ENCODE measurements at places on chromosomes 12 and 14.

DNA sequence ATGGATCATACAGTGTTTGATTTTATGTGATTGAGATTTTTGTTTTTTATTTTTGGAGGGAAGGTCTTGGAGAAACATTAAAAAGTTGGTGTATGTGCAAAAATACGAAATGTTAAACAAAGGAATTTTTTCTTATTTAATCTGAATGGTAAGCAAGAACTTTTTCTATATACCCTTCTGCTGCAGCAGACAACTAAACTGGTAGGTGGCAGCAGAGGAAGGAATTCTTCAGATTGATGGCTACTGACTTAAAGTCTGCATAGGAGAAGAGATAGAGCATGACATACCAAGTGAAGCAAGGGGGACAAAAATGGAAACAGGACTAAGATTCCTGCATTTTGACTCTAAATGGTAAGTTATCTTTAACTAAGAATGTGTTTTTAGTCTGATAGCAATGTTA lies 42.0 kb upstream of the A2ML1 start:
- no peak for DNase-seq

DNA sequence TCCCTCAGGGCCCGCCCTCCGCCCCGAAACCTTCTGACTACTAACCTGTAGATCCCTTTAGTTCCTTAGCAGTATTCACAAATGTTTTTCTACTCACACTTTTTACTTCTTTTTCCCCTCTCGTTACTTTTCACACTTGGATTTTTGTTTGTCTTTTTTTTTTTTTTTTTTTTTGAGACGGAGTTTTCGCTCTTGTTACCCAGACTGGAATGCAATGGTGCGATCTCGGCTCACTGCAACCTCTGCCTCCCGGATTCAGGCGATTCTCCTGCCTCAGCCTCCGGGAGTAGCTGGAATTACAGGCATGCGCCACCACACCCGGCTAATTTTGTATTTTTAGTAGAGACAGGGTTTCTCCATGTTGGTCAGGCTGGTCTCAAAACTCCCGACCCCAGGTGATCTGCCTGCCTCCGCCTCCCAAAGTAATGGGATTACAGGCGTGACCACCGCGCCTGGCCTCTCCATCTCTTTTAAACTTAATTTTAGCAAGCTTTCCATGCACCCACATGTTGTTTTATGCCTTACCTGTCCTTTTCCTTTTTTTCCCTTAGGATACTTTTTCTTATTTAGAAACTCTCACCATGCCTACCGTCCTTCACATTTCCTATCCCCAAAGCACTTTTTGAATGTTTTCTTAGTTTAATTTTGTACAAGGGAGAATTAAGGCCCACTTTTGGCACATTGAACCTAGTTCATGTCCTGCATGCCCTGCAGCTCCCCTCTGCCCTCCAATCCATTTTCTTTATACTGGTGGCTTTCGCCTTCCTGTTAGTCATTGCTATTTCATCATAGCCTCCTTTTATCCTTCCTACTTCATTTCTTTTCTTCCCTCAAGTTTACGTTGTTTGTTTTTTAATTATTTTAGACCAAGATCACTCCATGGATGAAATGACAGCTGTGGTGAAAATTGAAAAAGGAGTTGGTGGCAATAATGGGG lies 1.1 kb downstream of the SP1 start:
- no peak for DNase-seq

GRCh38 chr12:1580526-1580925 lies 13.9 kb downstream of the FBXL14 start:
- DNase-seq: no peak

DNA sequence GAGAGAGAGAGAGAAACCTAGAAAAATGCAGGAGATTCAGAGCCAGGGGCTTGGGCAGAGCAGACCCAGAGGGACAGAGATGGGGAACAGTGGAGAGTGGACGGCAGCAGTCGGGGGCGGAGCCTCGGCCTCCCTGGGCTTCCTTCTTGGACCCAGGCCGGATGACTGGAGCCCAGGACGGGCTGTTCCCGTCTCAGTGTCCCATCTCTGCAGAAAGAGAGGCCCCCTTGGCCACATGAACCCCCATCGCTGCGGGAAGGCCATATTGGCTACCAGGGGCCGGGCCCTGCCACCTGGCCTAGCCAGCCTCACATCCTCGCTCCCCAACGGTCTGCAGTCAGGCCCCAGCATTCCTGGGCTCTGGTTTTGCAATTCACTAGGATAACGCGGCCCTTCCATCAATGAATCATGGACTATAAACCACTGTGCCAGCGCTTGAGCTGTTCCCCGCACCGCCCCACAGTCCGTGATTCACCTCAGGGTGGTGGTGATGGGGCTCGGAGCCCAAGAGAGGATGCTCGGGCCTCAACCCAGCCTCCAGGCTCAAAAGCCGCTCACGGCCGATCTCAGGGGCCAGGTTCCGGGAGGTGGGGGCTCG lies 116.5 kb downstream of the RFLNA start:
- DNase-seq: no peak

- no peak for DNase-seq
Observed at GRCh38 chr12:30687265-30687986, 8.2 kb downstream of the IPO8 start.

- no peak for DNase-seq
Observed at GRCh38 chr12:69961246-69961645, 136.2 kb downstream of the MYRFL start.

- no peak for DNase-seq
Observed at GRCh38 chr12:4626543-4626942, 22.3 kb downstream of the AKAP3 start.

- no peak for DNase-seq
Observed at GRCh38 chr14:67820428-67820971, 921 bp downstream of the RAD51B start.

DNA sequence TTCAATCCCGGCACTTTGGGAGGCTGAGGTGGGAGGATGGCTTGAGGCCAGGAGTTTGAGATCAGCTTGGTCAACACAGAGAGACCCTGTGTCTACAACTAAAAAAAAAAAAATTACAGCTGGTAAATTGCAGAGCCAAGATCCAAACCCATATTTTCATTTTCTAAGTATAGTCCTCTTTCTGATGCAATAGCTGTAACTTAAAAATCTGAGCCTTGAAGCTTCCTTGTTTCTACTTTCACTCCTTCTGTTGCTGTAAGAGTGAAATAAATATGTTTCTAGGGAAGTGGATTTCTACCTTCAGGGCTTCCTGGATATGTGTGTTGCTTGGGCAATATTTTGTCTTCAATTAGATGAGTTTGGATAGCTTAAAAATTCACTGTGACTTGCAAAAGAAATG lies 42.0 kb upstream of the PRICKLE1 start:
- no peak for DNase-seq
